Occipital lobe (tissue), 3 donors: ENCODE measurements at places on chromosomes 3 and 15. TPM values are rescaled to one million over a fixed set of nuclear protein-coding genes. Genes with fewer than 3 reads are reported as not detected.

The MUC4 gene
- total RNA-seq: not detected

The ITGA11 gene
- total RNA-seq: 0.62 TPM

The ZNF502 gene
- 15.0 TPM for total RNA-seq

The LMAN1L gene
- not detected for total RNA-seq

The GAP43 gene
- 148 TPM for total RNA-seq

The LYZL4 gene
- not detected for total RNA-seq

The SPATA12 gene
- total RNA-seq: not detected

The MYLK gene
- 15.1 TPM for total RNA-seq

The CSPG4 gene
- 5.5 TPM for total RNA-seq

The SLC22A14 gene
- 0.31 TPM for total RNA-seq

The C3orf52 gene
- 0.31 TPM for total RNA-seq

The TMEM202 gene
- total RNA-seq: not detected

The GOLGA6B gene
- total RNA-seq: not detected

The RTP4 gene
- total RNA-seq: not detected

The SLCO3A1 gene
- total RNA-seq: 9.8 TPM

The PAK6 gene
- total RNA-seq: 11.2 TPM

The CYP1A2 gene
- total RNA-seq: not detected

The ADAMTS9 gene
- 17.3 TPM for total RNA-seq

The SEMA6D gene
- 49.8 TPM for total RNA-seq

The DPPA2 gene
- total RNA-seq: not detected

The STRIT1 gene
- not detected for total RNA-seq

The MAP6D1 gene
- total RNA-seq: 4.5 TPM

The CKMT1B gene
- total RNA-seq: 6.7 TPM

The RPL22L1 gene
- 23.2 TPM for total RNA-seq

The GOLGA8J gene
- total RNA-seq: not detected

The IGSF11 gene
- total RNA-seq: 11.9 TPM

The HMCES gene
- 17.0 TPM for total RNA-seq
